ENCODE measurements at places on chromosomes 16 and 17.

DNA sequence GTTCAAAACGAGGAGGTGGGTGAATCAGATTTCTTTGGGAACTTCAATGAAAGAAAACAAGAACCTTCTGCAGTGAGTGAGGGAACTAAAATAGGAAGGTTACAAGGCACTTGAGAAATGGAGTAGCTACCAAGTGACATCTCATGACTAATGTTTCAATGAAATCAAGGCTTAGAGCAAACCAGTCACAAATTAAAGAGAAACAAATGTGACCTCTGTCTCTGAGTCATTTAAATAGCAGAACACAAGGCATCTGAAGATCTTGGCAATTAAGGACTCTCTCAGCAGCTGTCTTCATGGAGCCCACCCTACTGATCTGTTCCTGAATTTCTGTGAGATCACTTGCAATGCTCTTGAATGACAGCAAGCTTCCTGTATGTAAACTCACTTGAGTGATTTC, 109.5 kb downstream of the CDH11 start:
- no peak for DNase-seq

- DNase-seq: no peak
Observed at GRCh38 chr16:2769675-2770056, 7.4 kb downstream of the ELOB start.

DNA sequence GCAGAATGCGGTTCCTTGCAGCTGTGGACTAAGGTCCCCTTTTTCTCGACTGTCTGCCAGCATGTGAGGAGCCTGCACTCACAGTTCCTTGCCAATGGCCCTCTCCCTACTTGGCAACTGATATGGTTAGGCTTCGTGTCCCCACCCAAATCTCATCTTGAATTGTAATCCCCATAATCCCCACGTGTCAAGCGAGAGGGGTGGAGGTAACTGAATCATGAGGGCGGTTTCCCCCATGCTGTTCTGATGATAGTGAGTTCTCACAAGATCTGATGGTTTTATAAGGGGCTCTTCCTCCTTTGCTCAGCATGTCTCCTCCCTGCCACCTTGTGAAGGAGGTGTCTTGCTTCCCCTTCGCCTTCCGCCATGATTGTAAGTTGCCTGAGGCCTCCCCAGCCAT, 19.9 kb downstream of the CIAPIN1 start:
- no peak for DNase-seq

- DNase-seq: peak; percentile 70
Observed at GRCh38 chr17:66567234-66568170, 265.1 kb downstream of the PRKCA start.

DNA sequence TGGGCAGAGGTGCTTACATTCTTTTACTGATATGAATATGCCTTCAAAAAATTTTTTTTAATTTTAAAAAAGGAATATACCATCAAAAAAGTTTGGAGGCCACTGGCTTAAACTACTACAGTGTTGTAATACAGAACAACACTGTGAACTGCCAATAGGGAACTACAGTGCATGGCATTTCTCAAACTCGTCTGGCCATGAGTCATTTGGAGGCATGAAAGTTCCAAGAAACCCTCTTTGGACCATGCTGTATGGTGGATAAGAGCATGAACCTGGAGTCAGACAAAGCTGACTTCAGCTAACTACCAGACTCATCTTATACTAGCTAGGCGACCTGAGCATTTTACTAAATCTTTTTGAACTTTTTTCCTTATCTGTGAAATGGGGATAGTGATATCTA, 9.2 kb upstream of the NF1 start:
- no peak for DNase-seq

- DNase-seq: no peak
Observed at GRCh38 chr17:78375401-78376151, 2.9 kb upstream of the PGS1 start.

GRCh38 chr17:28497931-28498330, 8.2 kb upstream of the FOXN1 start:
- no peak for DNase-seq

GRCh38 chr16:3819746-3820724, 60.5 kb downstream of the CREBBP start:
- peak; percentile 76 for DNase-seq

GRCh38 chr16:678209-678857, 1.9 kb upstream of the STUB1 start:
- DNase-seq: no peak

GRCh38 chr16:89410794-89411309, 79.5 kb downstream of the ANKRD11 start:
- DNase-seq: no peak

DNA sequence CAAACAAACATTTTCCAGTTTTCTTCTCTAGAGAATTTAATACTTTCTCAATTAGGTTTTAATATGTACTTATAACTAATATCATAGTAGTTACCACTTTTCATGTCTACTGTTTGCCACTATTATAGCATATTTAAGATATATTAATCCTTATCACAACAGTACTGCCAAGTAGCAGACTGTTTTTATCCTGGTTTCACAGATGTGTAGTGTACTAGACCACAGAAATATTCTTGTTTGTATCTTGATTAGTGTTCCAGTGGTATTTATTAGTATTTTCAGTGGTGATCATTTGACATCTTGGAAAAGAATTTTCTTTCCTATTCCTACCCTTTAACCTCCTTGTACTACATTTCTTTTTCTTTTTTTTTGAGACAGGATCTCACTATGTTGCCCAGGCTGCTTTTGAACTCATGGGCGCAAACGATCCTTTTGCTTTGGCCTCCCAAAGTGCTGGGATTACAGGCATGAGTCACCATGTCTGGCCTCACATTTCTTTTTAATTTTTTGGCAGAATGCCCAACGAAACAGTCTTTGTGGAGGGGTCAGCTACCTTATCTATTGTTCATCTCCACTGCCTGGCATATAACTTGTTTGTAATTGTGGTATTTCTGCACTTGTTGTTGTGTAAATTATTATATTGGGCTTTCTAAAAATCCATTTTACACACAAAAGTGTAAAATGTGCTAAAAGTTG, 27.2 kb downstream of the MAP2K4 start:
- no peak for DNase-seq

- peak; percentile 3 for DNase-seq
Observed at GRCh38 chr17:44847586-44847985, at the start of gene HIGD1B. HIGD1B (plus strand) TSS chr17:44847883; CDS start chr17:44848153, 270 bp downstream.

DNA sequence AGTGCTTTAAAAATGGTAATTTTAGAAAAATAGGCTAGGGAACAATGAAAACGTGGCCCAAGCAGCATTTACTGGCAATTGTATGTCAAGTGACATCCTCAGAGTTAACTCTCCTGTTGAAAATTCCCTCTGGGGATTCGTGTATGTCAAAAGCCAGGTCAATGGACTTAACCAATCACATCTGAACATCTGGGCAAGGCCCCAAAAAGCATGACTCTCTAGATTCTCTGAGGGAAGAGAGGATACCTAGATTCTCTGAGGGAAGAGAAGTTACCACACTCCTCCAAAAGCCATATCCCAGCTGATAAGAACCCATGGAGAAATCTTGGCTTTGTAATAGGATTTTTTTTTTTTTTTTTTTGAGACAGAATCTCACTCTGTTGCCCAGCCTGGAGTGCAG, 23.5 kb downstream of the NFE2L1 start:
- DNase-seq: no peak

DNA sequence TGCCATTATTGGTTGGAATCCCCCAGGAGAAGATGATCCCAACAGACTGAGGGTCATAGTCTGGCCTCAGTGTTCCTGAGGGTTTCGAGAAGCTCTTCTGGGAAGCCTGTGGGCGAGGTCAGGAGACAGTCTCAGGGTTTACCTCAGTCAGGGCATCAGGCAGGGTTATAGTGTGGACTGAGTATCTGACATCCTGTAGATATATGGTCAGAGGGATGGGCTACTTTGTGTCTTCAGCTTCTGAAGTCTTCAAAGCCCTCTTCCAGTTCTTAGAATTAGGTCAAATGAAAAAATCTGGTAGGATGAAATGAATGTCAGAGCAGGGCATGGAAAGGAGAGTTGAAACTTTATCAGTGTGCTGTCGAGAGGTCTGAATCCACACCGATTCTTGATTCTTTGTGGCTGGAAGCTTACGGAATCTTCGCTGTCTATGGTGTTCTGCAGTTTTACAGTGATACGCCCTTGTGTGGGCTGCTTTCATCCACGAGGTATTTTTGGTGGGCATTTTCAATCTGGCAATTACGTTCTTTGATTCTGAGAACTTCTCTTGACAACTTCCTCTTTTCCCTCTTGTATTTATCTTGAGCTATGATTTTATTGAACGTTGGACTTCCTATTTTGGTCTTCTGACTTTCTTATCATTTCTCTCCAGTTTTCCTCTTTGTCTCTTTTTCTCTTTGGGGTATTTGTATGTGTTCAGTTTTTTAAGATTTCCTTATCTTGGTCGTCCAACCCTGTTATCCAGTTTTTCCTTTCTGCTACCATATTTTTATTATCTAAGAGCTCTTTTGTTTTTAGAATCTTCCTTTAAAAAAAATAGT, 30.4 kb downstream of the BPTF start:
- DNase-seq: no peak

DNA sequence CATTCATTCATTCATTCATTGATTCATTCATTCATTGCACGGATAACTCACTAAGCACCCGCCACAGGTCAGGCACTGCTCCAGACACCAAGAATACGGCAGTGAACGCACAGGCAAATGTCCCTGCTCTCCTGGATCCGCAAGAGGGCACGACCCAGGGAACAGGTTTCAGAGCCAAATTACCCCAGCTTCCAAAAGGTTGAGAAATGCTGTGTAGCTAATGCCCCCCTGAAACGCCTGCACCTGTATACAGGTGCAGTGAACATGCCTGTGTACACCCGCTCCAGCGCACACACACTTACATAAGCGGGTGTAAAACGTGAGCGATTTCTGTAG, 9.6 kb upstream of the UBE2I start:
- DNase-seq: no peak

GRCh38 chr17:78317794-78318400, 42.0 kb downstream of the SOCS3 start:
- no peak for DNase-seq

- peak; percentile 76 for DNase-seq
Observed at GRCh38 chr17:45098869-45099616, 33.3 kb downstream of the PLCD3 start.

DNA sequence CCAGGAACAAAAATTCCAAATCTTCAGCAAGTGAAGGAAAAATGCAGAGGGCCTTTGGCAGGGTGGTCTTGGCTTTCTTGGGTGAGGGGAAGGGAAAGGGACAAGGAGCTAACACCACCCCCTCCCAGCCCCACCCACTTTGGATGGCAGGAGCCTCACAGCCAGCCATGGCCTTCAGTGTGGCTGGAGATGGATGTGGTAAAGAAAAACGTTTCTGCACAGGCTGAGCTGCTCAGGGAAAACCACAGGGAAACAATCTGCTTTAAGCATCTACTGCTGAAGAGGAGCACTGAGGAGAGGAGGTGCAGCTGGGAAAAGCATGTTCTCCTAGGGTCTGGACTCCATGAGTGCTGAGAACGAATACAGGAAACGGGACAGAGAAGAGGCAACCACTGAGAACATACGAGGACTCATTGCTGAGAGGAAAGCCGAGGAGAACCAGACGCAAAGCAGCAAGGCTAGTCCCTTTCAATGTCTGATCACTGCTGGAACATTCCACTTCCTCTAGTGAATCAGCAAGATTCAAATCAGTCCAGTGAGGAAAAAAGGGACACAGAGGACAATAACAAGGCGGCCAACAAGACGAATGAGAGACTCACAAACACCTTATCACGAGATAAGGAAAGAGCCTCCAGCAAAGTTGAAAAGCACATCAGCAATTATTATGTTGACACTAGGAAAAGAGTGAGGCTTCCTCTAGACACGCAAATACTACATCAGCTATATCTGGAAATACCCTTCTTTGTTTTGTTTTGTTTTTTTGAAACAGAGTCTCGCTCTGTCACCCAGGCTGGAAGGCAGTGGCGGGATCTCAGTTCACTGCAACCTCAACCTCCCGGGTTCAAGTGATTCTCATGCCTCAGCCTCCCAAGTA, 41.7 kb downstream of the ZZEF1 start:
- DNase-seq: no peak

- no peak for DNase-seq
Observed at GRCh38 chr16:69116906-69117305, 11.5 kb downstream of the HAS3 start.

GRCh38 chr16:66988197-66988788, at the start of gene CES4A:
CES4A (plus strand) TSS chr16:66988589; CDS start chr16:66988773, 184 bp downstream.
- no peak for DNase-seq

DNA sequence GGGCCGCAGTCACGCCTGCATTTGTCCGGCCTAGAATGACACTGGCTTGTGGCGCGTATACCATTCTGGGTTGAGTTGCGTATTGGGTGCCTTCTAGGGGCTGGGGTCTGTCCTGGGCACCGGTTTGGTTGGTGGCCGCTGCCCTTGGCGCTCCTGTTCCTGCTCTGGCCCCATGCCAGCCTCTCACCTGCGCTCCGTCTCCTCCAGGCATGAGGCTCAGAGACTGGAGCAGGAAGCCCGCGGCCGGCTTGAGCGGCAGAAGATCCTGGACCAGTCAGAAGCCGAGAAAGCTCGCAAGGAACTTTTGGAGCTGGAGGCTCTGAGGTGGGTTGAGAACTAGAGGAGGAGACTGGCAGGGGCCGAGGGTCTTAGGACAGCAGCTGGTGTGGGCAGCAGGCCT, 17.4 kb downstream of the CDIPT start:
- DNase-seq: no peak

GRCh38 chr16:52581530-52581929, 34.6 kb upstream of the TOX3 start:
- no peak for DNase-seq

DNA sequence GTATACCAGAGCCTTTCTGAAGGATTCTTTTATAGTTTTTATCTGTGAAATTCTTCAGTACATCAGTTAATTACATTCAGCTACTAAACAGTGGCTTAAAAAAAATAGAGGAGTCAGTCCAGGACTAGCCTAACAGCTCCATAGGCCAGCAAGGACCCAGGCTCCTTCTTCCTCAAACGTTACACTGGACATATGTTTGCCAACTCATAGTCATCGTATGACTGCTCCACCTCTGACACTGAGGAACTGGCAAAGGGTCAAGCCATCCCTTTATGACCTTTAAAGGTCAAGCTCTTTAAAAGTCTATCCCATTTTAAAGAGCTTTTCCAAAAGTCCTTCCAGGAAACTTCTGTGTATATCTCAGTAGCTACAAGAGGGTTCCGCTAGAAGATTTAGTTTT, 36.6 kb downstream of the PHLPP2 start:
- no peak for DNase-seq

- no peak for DNase-seq
Observed at GRCh38 chr17:68886401-68886800, 68.8 kb downstream of the ABCA8 start.

DNA sequence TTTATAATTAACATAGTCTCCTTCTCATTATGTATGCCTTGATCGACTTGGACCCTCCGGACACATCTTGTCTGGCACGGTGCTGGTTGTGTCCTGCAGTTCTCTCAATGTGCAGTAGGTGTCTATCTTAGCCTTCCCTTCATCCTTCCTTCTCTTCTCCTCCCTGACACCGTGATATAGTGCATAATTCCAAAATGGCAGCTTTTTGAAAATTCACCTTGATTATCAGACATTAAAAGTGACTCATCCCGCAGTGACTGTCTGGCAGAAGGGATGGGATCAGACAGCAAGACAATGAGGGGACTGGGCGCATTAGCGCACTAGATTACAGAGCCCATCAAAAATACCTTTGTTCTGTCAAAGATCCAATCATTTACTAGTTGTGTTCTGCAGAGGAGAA, 70.0 kb upstream of the PMFBP1 start:
- DNase-seq: peak; percentile 4

All from NCI-H446 (cell line).